ENCODE measurements at places on chromosomes 12 and 14.

GRCh38 chr12:122830517-122831214, 4.6 kb upstream of the HIP1R start:
- peak; percentile 68 for ATAC-seq

GRCh38 chr12:52531566-52532300, 11.5 kb upstream of the KRT5 start:
- ATAC-seq: no peak

- no peak for ATAC-seq
Observed at GRCh38 chr12:12645485-12645884, 33.8 kb downstream of the CREBL2 start.

DNA sequence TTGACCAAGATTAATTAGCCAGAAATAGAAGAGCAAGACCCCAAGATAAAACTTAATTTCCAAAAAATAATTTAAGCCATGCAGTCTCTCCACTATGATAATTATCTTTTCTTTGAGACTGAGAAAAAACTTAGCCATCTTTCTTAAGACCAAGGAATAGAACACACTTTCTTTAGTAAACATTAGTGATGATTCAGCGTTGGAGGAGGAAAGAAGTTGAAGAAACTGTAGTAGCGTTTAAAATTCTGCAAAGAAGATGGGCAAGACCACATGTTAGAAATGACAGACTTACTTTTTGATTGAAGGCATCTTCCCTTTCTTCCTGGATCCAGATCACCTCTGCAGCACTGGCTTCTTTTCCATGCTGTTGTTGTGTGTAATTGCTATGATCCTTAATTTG, 124.8 kb upstream of the RASSF8 start:
- ATAC-seq: no peak

GRCh38 chr12:22254478-22254877, 80.0 kb downstream of the ST8SIA1 start:
- peak; percentile 29 for ATAC-seq

- ATAC-seq: no peak
Observed at GRCh38 chr14:73824536-73824935, 27.1 kb upstream of the PTGR2 start.

- ATAC-seq: no peak
Observed at GRCh38 chr14:58109744-58110143, 42.3 kb downstream of the ARMH4 start.

GRCh38 chr14:52053044-52053443, 15.8 kb downstream of the NID2 start:
- no peak for ATAC-seq

DNA sequence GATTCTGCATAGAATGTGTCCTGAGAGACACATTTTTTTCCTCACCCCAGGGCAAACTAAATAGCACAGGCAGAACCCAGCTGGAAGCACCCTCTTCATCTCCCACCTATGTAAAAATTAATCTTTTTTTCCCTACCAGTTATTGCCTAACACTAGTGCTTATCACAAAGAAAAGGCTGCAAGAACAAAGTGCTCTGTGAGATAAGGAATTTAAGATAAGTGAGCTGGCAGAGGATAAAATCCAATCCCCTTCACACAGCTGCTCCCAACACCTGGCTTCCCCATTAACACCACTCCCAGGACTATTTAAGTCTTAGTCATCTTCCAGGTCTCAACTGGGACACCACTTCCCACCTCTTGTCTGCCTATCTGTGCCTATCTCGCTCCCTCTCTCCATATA, 75.2 kb downstream of the TTC9 start:
- no peak for ATAC-seq

DNA sequence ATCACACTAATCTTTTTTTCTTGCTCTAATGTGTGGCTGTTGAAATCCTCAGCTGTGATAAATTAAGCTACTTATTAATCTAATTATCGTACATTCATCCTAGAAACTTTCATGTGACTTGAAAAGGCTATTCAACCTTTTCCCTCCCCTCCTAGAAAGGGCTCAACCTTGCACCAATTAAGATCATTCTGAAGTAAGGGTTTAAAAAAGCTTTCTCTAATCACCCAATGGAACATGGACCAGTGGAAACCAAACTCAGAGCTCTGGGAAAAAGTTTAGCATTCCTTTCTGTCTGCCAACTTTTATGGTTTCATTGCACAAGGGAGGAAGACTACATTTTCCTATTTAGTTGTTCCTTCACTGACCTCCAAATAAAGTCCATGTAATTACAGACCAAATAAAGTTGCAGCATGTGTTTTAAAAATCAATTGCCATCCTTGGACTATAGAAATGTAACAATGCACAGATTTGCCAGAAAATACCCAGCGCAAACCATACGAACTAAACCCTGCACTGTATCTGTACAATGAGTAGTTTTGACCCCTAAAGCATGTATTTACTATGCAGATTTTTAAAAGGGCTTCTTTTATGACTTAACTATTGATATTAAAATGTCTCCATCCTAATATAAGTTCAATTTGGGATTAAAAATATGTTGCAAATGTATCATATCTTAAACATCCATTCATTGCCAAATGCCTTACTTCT, 142.6 kb upstream of the OTX2 start:
- ATAC-seq: no peak

GRCh38 chr14:101032433-101032832, 128.9 kb upstream of the RTL1 start:
- ATAC-seq: no peak

DNA sequence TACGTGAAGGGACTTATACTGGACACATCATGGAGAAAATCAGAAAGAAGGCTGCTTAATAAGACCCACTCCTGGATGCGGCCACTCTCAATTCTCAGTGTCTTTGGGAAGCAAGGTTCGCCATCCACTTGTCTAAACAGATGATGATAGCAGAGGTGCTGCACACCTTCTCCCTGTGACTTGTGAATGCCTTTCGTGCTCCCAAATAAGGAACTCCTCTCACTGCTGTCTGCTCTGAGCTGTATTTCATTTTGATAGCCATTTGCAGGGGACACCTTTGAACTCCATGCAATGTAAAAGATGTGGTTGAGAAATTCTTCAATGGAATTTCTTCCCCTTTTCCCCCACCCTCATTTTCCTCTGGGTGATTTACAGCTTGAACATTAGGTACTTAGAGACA, 11.6 kb downstream of the RMST start:
- peak; percentile 92 for ATAC-seq

DNA sequence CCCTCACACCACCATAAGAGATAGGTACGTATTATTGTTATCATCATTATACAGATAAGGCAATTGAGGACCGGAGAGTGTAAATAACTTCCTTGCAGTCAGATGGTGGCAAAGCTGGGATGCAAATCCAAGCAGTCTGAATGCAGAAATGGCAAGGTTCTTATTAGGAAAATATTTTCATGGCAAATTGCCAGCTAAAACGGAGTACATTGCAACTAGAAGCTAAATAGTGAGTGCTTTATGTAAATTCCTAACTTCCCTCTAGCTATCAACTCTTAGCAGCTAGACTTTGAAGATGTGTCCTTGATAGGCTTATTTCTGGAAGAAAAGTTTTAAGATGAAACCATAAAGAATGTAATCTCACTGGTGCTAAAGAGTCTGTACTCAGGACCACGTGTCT, 323.9 kb upstream of the DIO2 start:
- no peak for ATAC-seq

DNA sequence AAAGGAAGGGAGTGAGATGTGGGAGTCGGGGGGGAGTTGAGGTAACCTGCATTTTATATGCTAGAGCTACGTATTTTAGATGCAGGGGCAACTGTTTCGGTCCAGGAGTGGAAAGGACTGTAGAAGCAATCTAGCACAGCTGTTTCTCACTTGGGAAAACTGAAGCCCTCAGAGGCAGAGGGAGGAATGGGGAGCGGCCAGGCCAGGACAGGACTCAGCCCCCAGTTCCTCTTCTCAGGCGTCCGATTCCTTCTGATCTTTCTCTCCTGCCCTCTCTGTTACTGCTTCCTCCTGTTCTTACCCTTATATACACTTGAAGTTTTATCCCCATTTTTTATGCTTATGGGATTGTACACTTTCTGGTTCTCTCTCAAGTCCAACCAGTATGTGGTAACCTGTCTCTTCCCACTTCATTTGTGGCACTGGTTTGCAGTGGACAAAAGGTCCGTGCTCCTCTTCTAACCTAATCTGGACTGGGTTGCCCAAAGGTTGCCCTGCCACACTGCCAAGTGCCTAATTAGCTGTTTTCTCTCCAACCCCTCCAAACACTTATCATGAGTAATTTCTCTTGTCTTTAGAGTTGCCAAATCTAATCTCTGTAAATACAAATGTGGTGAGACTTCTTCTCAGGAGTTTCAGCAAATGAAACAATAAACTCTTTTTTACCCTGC, 16.2 kb downstream of the LPCAT3 start:
- no peak for ATAC-seq

- ATAC-seq: no peak
Observed at GRCh38 chr14:102980409-102980810, 57.9 kb downstream of the AMN start.

DNA sequence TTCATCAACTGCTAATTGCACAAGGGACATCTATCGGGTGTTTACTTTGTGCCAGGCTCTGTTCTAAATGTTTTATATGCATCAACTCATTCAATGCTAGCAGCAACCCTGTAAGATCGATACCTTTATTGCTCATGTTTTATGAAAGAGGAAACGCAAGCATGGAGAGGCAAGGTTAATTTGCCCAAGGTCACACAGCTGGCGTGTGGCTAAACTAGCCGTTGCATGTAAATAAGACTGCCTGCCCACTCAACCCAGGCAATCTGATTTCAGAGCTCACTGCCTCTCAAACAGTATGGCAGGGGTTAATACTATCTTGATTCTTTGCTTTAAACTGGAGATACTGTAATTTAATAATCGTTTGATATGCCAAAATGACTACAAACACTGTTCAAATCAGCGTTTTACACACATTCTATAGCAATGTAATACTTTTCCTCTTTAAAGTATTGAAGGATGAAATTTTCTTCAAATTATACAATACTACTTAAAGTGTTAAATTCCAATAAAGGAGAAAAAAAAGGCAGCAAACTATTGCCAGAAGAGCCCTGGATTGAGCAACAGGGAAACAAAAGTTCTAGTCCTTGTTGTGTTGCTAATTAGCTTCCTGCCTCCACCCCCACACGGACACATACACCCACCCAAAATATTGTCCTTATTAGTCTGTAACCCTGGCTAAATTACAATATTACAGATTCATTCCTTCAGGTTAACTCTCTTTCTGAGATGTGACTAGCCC, 39.1 kb upstream of the DHRS7 start:
- no peak for ATAC-seq

- no peak for ATAC-seq
Observed at GRCh38 chr14:105941226-105942166, 415.1 kb downstream of the TMEM121 start.

GRCh38 chr14:93301821-93302447, 30.9 kb downstream of the BTBD7 start:
- no peak for ATAC-seq

DNA sequence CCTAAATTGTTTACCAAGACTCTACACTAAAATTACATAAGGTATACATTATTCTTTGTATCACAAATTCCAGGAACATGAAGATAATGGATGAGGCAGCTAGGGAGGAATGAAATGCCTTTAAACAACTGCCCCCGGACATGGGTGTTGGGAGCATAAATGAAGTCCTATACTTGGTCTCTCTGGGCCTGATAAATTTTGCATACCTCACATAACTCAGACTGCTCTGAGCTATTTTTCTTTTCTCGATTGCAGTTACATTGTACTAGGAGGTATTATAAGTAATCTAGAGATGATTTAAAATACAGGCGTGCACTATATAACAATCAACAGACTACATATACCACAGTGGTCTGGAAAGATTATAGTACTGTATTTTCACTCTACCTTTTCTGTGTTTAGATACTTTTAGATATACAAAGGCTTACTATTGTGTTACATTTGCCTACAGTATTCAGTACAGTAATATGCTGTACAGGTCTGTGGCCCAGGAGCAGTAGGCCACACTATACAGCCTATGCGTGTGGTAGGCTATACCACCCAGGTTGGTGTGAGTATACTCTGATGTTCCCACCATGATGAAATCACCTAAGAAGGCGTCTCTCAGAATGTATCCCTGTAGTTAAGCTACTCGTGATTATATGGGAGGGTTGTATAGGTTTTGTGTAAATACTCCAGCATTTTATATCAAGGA, 14.3 kb downstream of the FNTB start:
- ATAC-seq: peak; percentile 89

DNA sequence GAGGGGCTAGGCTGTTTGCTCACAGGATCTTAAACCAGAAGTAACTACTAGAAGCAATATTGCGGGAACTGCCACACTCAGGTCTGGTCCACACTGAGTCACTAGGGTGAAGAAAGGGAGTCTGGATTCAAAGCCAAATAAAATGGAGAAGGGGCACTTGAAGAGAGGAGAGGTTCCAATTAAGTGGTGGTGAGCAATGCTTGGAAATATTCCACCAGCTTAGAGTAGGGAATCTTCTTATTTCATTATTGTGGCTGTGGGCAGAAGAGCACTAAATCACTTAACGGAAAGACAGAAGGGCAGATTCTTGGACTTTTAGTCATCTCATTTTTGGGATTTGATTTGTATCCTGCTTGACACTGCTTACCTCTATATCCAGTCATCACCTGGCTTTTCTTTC, 48.6 kb upstream of the PPP1R12A start:
- ATAC-seq: no peak

GRCh38 chr12:68587448-68587873, 23.2 kb upstream of the RAP1B start:
- ATAC-seq: no peak

- ATAC-seq: peak; percentile 11
Observed at GRCh38 chr14:103542605-103543088, 13.7 kb downstream of the TRMT61A start.

DNA sequence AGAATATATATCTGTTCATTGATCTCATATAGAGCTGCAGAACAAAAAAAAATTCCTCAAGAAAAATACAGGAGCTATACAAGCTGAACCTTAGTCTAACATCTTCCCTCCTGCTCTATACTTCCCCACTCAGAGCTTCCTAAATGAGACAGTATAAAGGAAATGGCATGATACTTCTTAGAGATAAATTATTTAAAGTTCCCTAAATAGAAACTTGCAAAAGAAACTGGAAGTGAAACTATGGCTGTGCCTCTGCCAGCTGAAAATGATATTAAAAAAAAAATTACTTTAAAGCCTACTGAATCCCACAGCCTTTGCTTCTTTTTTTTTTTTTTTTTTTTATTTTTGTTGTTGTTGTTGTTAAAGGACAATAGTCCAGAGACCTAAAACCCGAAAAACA, 11.6 kb upstream of the NEK9 start:
- ATAC-seq: no peak

- no peak for ATAC-seq
Observed at GRCh38 chr12:108571609-108572165, 9.3 kb downstream of the ISCU start.

Data from motor neuron (in vitro differentiated cells).